ENCODE measurements at places on chromosomes 16 and 17.

- DNase-seq, result no peak
These were observed 1.9 kb upstream of the UBE2G1 start for GRCh38 chr17:4368341-4368740.

- DNase-seq, result no peak
These were observed 3.5 kb upstream of the SRRM2 start for GRCh38 chr16:2748757-2749455.

GRCh38 chr16:50172195-50172922 is 19.3 kb downstream of the TENT4B start:
- DNase-seq, result no peak

- no peak for DNase-seq
These were observed 52.3 kb downstream of the ABCC1 start for GRCh38 chr16:16001596-16002255.

DNA sequence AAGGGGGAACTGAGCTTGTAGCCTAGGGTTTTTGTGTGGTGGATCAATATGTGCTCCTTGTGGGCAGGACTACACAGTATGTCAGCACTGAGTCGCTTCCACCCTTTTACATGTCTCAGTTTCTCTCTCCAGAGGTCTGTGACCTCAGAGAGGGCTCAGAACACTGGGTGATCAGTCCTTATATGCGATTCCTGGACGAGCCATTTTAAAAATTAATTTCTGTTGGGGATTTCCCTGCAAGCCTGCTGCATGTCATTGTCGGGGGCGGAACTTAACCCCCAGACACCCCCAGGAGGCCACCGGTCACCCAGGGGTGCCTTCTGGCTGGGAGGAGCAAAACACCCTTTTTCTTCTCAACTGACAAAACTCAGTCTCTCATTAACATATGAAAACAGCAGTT is 14.1 kb downstream of the DHRS7B start:
- DNase-seq, result no peak

DNA sequence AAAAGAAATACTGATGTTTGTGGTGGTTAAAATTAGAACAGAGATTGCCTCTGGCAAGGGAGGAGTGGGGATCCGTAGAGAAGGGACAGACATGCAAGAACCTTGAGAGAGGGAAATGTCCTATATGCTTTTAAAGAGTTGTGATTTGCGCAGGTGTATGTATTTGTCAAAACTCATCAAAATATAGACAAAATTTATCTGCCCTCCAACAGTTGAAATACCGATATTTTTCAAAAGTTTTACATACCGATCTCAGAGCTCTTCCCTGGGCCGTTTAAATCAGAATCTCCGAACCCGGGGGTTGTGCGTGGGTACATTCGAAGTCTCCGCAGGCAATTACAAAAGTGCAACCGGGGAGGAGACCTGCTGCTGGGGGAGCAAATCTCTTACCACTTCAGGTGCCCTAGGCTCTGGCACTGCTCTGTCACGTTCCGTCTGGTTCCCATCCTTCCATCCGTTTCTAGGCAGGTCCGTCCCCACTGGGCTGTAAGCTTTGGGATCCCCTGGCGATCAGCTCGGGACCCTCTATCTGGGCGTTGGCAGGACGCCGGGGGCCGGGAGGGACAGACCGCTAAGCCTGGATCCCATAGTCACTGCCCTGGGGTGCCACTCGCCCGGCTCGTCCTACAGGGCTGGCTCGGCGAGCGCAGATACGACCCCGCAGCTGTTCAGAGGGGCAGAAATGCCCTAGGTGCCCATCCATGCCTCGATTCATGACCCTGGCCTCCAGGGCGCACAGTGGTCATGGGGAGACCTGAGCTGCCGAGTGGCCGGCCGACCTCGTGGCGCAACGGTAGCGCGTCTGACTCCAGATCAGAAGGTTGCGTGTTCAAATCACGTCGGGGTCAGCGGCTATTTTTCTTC is 4.2 kb downstream of the BORCS6 start:
- peak; percentile 95 for DNase-seq

- DNase-seq, result peak; percentile 44
These were observed 2.1 kb downstream of the SOX9 start for GRCh38 chr17:72122765-72123529.

DNA sequence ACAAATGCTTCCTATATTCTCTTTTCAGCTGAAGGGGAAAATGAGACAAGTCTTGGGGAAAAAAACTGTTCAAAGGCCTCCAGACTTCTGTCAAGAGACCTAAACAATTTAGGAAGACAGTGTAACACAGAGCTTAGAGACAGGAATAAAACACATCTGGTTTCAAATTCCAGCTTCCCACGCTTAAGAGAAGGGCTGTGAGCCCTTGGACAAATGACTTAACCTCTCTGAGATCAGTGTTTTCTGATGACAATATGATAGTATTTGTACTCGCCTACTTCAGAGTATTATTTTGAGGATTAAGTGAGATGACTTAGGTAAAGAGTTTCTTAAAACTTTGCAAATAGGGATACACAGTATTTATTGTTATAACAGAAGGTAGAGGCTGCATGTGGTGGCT is 29.5 kb downstream of the SMURF2 start:
- DNase-seq, result no peak

DNA sequence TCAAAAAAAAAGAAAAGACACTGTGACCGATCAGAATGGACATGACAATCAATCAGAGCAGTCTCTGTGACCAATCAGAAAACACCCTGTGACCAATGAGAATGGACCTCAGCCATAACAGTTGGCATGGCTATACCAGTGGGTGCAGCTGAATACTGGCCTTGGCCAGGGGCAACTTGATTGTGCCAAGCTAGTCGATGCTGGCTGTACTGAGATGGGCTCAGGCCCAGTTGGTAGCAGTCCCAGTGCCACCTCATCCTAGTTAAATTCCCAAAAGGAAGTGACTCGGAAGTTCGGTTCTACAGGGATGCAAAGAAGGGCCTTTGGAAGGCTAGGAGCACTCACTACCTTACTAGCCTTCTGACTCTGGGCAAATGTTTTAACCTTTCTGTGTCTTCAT is 37.2 kb upstream of the BCO1 start:
- DNase-seq, result no peak

DNA sequence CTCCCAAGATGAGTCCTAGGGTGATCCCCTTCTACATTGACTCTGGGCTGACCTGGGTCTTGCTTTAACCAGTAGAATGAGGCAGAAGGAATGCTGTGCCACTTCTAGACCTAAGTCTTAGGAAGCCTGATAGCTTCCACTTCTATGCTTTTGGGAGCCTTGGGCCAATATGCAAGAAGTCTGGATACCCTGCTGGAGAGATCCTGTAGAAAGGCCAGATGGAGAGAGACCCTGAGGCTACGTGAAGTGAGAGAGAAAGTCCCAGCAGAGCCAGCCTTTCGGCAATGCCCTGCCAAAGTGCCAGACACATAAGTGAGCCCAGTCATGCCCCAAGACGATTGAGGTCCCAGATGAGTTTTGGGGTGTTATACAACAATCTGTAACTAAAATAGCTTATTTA is 1.7 kb downstream of the KRT222 start:
- peak; percentile 66 for DNase-seq

GRCh38 chr17:15513058-15513791 is 45.8 kb upstream of the CDRT4 start:
- DNase-seq, result no peak

DNA sequence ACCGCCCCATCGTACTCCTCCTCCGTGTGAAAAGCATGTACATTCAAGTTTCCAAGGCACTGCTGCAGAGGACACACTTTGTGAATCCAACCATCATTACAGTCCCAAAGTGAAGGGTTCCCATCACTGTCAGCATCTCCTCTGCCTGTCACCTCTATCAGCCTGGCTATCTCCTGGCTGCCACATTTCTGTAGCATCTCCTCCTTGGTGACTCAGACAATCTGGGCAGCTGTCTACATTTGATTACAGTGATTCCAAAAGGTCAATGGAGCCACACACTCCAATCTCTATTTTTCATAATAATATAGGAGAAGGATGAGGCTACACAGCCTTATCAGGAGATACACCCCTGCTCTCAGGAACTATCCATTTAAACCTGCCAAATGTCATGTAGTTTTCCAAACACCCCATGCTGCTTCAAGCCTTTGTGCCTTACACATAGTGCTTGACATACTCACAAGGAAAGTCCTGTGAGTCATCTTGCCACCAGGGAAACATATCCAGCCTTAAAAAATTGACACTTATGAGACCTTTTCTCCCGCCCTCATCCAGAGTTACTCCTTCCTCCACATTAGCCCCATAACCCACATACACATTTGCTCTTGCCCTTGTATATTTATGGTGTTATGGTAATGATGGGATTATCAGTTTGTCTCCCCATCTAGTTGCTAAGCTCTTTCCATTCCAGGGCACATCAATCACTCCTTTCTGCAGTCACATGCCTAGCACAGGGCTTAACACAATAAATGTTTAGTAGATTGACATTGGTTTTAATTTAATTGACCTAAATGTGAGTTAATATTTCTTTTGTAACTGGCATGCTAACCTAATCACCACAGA is 250.1 kb upstream of the CDH5 start:
- no peak for DNase-seq

- DNase-seq, result peak; percentile 6
These were observed 43.9 kb upstream of the CCNF start for GRCh38 chr16:2385190-2385836.

DNA sequence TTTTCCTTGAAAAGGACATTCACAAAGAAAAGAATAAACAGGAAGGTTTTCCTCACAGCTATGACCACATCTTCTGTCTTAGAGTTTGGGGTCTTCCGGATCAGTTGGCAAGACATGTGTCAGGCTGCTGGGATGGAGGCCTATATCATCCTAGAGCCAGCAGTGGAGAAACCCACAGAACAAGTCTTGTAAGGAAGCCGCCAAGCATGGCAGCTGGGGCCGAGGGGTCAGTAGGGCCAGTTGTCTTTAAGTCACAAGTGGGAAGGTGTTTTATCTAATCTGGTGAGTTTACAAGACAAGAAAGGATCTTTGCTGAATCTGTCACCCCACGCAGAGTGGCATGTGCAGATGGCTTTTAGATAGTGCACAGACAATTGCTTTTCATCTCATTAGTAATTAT is 25.7 kb downstream of the SCNN1B start:
- no peak for DNase-seq
